Foreskin keratinocyte (primary cell): ENCODE measurements at places on chromosomes 2 and 18.

GRCh38 chr2:119049968-119050704 is 108.1 kb downstream of the MARCO start:
- DNase-seq, result no peak

- no peak for DNase-seq
Observed at GRCh38 chr2:47499621-47500309, 96.8 kb downstream of the MSH2 start.

GRCh38 chr2:181371782-181372645 is 85.2 kb upstream of the ITGA4 start:
- DNase-seq, result peak; percentile 9

GRCh38 chr2:126707191-126707590 is 51.2 kb downstream of the GYPC start:
- no peak for DNase-seq

- no peak for DNase-seq
Observed at GRCh38 chr18:3150274-3150673, 69.5 kb downstream of the MYOM1 start.

DNA sequence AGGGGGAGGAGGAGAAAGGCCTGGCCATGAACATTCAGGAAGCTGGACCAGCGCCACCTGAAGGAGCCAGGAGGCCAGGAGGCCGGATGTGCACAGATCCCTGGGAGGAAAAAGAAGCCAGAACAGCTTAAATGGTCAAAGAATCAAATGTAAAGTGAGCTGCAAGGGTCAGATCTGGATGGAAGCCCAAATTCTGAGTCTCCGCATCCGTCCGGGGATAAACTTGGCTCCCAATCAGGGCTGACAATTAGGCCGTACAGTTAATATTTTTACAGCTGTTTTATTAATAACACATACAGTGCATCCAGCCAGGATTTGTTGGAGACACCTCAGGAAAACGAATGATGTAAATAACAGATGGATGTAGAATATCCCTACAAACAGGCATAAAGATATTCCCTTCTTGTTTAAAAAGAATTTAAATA is 495.1 kb upstream of the TCF4 start:
- DNase-seq, result no peak

DNA sequence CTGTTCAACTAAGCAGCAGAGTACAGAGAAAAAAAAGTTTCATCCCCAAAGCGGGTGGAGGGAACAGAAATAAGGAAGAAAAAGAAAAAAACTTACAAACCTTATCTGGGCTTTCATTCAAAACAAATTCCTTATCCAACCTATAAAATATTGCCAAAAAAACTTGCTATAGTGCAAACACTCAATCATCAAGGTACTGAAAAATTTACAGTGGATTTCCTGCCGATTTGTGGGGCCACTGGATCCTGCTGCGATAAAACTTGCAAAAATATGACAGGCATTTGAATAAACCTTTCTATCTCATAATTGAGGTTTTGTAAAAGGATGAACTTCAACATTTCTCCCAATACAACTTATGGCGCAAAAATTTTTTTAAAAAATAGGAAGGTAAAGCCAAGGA is 77.0 kb downstream of the ZNF521 start:
- DNase-seq, result no peak

DNA sequence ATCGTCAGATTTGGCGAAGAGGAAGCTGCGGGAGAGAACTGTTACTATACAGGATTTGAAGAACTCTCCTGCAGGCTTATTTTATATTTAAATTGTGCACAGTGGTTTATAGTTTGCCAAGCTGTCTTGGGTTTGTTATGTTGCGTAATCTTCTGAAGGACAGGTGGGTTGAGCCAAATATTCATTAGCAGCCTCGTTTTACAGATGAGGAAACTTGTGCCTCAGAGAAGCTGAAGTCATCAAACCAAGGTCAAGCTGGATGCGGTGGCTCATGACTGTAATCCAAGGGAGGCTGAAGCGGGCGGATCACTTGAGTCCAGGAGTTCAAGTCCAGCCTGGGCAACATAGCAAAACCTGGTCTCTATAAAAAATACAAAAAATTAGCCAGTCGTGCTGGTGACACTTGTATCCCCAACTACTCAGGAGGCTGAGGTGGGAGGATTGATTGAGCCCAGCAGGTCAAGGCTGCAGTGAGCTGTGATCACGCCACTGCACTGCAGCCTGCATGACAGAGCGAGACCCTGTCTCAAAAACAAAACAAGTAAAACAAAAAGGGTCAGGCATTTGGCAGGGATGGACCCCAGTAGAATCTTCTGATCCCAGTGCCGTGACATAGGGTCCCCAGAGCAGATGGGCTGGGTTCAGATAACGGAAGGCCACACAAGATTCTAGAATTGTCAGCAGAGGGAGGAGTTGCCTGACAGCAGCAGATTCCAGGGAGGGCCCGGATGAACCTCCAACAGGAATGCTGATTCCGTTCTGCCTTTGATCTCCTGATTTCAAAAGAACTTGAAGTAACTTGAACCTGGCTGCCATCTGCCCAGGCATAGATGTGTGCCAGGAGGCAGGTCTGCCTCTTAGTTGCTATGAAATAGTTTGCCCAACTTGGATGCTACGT is 50.6 kb downstream of the SH3BP4 start:
- peak; percentile 37 for DNase-seq

GRCh38 chr2:40178971-40179370 is 272.9 kb downstream of the SLC8A1 start:
- no peak for DNase-seq

DNA sequence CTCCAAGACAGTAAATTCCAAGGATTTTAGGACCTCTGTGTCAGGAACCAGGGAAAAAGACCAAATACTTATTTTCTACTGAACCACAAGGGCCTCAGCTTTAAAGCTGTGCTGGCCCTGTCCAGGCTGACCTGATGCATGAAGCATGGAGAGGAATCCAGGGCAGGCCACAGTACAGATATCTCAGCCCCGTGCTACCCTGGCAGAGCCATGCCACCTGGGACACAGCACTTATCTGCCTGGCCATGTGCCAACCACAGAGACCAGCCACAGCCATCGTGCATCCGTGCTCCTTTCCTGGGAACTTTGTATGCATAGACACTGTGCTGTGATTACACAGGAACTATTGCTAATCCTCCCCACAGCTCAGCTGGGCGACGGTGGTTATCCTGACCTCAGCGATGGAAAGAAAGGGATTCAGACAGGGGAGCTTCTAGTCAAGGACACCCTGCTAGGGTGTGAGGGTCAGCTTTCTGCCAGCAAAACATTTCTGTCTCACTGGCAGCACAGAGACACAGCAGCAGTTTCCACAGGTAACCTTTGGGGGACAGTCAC is 687.4 kb upstream of the ID2 start:
- DNase-seq, result no peak

GRCh38 chr2:100394111-100394641 is 23.3 kb downstream of the CHST10 start:
- no peak for DNase-seq

DNA sequence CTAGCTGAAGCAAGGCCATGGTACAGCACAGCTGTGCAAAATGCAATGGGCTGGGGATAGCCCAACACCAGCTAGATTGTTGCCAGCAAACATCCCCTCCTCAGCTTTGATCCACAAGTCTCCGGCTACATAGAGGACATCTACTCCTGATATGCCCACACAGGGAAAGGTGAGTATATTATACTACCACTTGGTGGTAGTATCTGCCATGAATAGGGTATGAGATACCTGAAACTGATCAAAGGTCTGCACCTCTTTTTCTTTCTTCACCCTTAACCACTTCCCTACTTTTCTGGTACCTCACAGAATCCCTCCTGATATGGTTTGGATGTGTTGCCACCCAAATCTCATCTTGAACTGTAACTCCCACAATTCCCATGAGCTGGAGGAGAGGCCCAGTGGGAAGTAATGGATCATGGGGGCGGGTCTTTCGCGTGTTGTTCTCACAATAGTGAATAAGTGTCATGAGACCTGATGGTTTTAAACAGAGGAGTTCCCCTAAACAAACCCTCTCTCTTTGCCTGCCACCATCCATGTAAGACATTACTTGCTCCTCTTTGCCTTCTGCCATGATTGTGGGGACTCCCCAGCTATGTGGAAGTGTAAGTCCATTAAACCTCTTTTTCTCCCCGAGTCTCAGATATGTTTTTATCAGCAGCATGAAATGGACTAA is 279.6 kb downstream of the TXNL1 start:
- DNase-seq, result no peak

- no peak for DNase-seq
Observed at GRCh38 chr2:54641988-54642387, 81.5 kb upstream of the EML6 start.

- no peak for DNase-seq
Observed at GRCh38 chr18:71322201-71322600, 1033.4 kb downstream of the SOCS6 start.

DNA sequence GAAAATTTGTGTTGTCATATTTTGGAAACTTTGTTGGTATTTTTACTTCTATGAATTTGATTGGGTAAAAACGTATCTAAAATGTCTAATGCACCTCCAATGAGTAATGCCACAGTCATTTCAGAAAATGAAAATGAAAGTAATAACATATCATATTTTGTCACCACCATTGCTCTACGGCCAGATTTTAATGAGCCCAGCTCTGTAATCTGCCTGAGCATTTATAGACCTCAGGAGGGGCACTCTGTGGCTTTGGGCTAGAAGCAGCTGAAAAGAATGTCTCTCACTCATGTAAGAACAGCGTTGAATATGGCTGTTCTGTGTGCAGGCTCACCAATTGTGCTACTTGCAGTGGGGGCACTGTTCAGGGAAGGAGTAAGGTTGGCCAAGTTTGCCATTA is 32.7 kb upstream of the ABCA12 start:
- no peak for DNase-seq

DNA sequence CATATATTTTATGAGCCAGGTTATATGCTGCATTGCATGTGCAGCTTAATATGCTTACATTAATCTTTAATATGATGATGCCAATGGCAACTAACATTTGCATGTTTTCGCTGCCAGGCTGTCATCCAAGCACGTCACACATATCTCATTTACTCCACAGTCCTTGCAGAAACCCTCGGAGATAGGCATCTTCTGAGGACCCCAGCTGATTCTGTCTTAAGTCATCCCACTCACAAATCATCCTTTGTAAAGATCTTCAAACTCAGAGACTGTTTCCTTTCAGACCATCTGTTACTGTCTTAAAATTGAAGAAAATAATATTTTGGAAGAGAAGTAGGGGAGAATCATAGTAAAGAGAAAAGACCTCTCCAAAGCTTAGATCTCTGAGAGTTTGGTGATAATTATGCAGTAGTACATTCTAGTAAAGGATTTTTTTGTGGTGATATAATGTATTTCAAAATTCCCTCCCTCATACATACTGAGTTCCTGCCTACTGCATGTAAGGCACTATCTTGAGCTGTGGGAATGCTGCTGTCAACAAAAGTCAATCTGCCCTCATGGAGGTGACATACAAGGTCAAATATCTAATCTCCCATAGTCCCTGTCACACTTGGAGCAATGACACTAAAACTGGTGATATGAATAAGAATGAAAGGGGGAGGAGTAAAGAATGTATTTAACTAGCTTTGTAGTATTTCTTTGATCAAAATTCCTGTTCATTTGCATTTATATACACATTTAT is 11.0 kb downstream of the ITGA4 start:
- DNase-seq, result no peak

- peak; percentile 90 for DNase-seq
Observed at GRCh38 chr18:58223717-58224424, 179.8 kb downstream of the NEDD4L start.

- DNase-seq, result no peak
Observed at GRCh38 chr2:191746346-191747169, 68.6 kb downstream of the NABP1 start.

- DNase-seq, result no peak
Observed at GRCh38 chr2:216078776-216079175, 2.8 kb downstream of the PECR start.
